WTC11 (cell line): ENCODE measurements at places on chromosomes 7 and 10.

- DNase-seq = no peak
Measured at GRCh38 chr10:110395350-110396283, 90.9 kb upstream of the SMNDC1 start.

- peak; percentile 63 for DNase-seq
Measured at GRCh38 chr7:953547-954327, 743 bp downstream of the ADAP1 start.

- no peak for DNase-seq
Measured at GRCh38 chr10:130656187-130656575, 520.0 kb downstream of the GLRX3 start.

DNA sequence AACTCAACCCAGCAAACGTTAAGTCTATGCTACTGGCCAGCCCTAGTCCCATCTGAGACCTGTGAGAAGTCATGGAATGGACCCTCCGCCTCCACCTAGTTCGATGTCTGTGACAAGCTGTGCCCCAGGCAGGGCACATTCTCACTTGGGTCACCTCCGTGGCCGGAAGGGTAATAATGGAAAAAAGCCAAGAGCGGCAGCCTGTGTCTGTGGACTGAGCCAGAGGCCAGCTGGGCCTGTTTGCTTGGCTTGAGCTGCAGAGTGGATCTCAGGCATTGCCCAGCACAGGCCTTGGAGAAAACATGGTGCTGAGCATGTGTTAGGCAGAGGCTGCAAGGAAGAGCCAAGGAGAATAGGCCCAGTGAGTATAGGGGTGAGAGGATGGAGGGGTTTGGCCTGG lies 97.8 kb downstream of the GALNT17 start:
- no peak for DNase-seq

DNA sequence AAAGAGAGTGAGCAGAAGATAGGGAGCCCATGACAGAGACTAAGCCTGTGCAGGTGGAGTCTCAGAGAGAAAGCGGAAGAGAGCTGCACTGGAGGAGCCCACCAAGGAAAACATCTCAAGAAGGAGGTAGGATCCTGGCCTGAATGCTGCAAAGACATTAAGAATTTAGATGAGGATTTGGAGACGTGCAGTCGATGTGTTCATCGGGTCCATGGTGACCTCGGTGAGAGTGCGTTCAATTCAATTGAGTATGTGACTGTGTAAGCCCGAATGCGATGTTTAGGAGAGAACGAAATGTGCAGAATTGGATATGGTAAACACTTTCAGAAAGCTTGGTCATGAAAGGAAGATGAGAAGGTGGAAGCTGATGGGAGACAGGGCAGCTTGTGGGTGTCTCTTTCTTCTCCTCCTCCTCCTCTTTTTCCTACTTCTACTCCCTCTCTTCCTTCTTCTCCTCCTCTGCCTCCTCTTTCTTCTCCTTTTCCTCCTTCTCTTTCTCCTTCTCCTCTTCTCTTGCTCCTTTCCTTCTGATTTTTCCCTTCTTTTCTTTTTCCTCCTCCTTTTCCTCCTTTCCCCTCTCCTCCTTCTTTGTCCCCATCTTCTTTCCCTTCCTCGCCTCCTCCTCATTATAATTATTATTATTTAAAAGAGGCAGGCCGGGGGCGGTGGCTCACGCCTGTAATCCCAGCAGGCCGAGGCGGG lies 276.0 kb downstream of the RPS24 start:
- no peak for DNase-seq
